Tibial nerve (tissue), 4 donors: ENCODE measurements at places on chromosomes 5 and 9.
A peak's percentile ranks its signal among the peaks of the same experiment; 100 is the strongest.

GRCh38 chr5:84688566-84688965 is 303.9 kb upstream of the EDIL3 start:
- no peak for DNase-seq

- DNase-seq: no peak
Observed at GRCh38 chr5:142254431-142254830, 70.4 kb downstream of the SPRY4 start.

GRCh38 chr5:132009706-132010405 is 1.6 kb downstream of the ACSL6 start:
- no peak for DNase-seq

GRCh38 chr5:176929654-176930053 is 30.5 kb upstream of the HK3 start:
- DNase-seq: no peak

- no peak for DNase-seq
Observed at GRCh38 chr9:36461323-36461722, 61.3 kb upstream of the RNF38 start.

DNA sequence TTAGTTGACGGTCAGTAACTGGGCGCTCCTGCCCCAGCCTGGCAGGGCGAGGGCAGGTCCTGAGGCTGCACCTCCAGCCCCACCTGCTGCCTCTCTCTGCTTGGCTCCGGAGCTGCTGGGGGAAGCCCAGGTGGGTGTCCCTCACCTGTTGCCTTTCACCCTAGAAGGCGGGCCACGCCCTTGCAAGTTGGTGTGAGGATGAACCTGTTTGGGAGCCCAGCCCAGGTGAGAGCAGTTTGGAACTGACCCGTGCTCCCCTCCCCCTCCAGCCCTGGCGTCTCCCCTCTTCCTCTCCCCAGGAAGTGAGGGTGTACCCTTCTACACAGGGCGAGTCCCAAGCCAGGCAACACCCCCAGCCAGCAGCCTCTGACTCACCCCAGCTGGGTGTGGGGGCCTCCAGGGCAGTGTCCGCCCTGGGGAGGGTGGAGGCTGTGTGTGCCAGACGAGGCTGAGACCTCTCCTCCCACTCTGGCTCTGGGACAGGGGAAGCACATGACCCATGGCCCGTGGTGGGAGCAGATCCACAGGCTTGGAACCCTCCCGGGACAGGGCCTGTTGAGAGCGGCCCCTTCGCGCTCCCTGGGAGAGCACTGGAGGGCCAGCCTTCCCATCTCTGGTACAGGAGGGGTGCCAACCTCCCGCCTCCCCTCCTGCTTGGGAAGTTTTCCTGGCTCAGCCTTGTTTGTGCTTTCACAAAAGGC is 10.4 kb downstream of the LRRC8A start:
- peak; percentile 73 for DNase-seq

DNA sequence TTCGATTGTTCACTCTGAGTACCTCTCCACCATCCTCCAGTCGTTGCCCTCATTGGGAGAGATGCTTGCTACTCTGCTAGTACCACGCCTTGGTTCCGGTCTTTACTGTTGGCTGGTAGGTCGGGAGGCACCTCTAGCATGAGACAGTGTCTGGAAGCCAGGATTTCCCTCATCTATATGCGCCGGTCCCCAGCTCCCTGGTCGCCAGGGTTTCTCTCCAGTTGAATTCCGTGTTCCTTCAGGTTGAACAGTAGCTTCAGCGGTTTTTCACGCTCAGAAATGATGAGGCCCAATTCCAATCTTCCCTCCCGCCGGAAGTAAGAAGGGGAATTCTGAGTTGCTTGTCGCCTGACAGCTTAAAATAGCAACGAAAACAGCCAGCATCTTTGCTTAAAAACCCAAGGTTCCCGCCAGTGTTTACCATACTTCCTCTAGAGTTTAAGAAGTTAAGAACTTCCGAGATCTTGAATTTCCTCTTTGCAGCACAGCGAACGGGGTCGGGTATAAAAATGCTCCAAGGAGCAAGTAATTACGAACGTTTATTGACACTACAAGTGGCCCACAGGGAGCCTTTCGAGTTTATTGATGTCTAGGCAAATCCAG is 1.3 kb upstream of the ST8SIA4 start:
- DNase-seq: no peak

GRCh38 chr9:112503170-112503569 is 16.5 kb downstream of the KIAA1958 start:
- no peak for DNase-seq
